Urothelium cell line (cell line): ENCODE measurements at places on chromosomes 7 and 10.

DNA sequence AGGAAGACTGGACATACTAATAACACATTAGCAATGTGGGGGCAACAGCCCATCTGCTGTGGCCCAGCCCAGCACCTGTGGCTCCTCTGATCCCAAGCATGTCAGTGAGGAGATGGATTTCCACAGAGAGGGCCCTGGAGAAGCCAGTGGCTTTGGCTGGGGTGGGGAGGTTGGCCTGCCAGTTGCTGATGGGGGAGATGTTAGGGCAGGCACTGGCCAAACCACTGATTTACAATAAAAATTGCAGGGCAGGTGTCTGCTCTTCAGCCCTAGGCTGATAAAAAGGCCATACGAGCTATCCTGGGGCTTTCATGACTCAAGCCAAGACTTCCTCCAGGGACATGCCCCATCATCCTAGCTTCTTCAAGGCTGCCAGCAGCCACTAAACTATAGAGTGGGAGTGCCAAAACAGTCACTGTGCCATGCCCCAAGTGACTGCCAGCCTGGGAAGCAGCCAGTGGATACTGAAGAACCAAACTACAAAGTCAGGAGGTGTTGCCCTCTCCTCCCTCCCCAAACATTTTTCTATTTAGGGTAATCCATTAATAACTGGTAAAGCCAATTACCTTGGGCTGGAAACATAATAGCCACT, 37.8 kb downstream of the DPCD start:
- no peak for DNase-seq

- peak; percentile 78 for DNase-seq
Observed at GRCh38 chr10:33421789-33422462, 87.5 kb upstream of the NRP1 start.

DNA sequence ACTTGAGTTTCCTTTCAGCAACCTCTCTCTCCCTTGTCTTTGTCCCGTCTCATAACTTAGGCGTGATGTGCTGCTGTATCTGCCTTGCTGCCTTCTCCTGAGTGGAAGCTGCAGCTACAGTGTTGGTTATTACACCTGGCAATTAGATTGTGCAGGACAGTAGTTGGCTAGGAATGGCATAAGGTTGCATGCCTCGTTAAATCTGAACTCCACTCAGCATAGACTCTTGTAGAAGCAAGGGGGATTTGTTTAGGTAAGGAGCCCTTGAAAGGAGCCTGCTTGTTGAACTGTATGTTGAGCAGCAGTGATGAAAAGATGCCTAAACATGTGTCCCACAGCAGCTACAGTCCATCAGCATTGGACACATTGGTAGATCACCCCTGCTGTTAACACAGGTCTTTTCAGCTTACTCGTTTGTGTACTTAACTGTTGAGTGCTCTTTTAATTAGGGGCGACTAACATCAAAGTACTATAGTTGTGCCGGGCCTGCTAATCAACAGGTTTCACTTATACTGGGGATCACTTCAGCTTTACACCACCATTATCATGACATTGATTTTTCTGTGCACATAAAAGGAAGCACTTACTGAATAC, 225.0 kb downstream of the AUTS2 start:
- DNase-seq: no peak

DNA sequence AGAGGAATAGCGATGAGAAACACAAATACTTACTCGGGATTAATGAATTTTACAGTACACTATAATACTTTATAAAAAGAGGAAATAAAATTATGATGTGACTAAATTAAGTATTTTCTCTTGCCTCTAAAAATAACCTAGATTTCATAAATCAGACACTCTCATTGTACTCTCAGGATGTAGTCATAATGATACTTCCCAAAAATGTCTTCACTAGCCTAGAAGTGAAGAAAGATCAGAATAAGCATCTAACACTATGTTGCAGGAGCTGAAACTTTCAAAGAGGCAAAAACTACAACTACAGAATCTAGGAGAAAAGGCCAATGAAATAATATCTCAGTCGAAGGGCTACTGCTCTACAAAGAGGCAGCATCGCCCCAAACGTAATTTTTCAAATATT, 49.4 kb downstream of the DNAJC1 start:
- no peak for DNase-seq

GRCh38 chr10:73964743-73965142, 33.2 kb upstream of the VCL start:
- DNase-seq: no peak

- DNase-seq: no peak
Observed at GRCh38 chr10:22593636-22594198, 120.7 kb downstream of the PIP4K2A start.
